IMR-90 (cell line): ENCODE measurements at places on chromosomes 5 and 9.

DNA sequence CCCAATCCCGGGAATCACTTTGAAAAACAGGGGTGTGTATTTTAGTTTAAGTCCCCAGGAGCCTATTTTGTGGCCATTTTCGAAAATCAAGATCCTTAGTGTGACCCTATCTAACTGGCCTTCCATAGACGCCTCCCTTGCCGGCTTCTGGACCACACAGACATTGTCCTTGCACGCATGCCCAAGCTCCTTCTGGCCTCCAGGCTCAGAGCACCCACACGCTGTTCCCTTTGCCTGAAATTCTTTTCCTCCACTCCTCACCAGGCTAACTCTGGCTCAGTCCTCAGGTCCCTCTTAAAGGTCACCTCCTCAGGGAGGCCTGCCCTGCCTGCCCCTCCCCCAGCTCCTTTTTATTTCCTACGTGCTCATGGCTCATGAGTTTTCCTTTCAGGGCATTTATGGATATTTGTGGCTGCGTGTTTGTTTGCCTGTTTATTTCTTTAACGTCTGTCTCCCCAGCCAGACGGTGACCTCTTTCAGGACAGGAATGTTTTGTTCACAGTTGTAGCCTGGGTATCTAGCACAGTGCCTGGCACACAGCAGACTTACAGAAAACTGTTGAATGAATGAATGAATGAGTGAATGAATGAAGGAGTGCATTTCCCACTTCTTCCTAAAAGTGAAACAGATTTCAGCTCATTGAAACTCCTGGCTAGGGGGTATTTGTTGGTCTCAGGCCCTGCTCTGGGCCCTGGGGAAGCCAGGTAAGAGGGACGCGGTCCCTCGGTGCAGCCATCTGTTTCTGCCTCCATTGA, 79.1 kb upstream of the IER5L start:
- no peak for DNase-seq

- peak; percentile 31 for DNase-seq
These were observed at the start of gene CARD6 for GRCh38 chr5:40841068-40841805. TSS of gene CARD6 (plus strand) at chr5:40841367. CDS start at chr5:40841383, 16 bp downstream.

DNA sequence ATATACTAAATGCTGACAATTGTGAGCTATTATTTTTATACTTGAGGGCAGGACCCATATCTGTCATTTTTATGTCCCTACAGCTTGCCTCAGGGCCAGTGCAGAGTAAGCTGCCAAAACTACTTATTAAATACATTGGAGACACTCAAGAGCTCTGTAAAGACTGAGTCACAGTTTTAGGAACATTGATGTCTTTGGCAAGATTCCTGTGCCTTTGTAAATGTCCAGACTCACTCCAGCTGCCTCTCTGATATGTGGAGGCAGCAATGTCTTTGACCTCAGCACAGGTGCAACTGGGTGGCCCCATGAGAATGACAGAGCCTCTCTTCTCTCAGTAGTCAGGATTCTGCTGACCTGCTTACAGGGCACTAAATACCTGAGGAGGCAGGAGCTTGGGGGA, 363.2 kb downstream of the OSTF1 start:
- DNase-seq, result no peak

GRCh38 chr5:24642022-24642421, 2.8 kb downstream of the CDH10 start:
- peak; percentile 0 for DNase-seq

GRCh38 chr5:112703866-112704820, 33.5 kb upstream of the APC start:
- peak; percentile 40 for DNase-seq

- DNase-seq, result peak; percentile 47
These were observed 388.0 kb downstream of the ACTL7B start for GRCh38 chr9:108467653-108468324.

GRCh38 chr5:168962306-168962705, 338.6 kb downstream of the SLIT3 start:
- no peak for DNase-seq

DNA sequence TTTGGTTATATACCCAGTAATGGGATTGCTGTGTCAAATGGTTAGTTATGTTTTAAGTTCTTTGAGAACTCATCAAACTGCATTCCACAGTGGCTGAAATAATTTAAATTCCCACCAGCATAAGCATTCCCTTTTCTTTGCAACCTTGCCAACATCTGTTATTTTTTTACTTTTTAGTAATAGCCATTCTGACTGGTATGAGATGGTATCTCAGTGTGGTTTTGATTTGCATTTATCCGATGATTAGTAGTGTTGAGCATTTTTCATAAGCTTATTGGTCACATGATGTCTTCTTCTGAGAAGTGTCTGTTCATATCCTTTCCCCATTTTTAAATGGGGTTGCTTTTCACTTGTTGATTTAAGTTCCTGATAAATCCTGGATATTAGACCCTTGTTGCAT, 435.7 kb upstream of the RIOK2 start:
- DNase-seq, result no peak

- peak; percentile 27 for DNase-seq
These were observed 174.3 kb downstream of the TRPM3 start for GRCh38 chr9:70947086-70947485.

DNA sequence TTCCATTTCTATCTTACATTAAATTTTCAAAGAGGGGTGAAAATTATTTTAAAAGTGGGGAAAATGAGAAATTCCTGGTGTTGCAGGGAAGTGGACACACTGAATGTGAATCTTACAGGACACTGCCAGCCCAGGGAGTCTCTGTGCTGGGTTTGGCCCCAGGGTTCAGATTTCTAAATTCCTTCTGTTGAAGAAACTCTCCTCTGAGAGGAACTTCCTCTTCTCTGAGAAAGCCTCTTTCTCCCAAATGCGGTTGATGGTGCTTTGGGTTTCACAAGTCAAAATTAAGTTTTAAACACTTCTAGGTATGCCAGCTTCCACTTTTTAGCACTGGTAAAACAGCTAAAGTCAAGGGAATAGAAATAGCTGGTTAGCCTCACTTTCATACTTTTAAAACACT, 317.9 kb upstream of the ITGA1 start:
- no peak for DNase-seq

DNA sequence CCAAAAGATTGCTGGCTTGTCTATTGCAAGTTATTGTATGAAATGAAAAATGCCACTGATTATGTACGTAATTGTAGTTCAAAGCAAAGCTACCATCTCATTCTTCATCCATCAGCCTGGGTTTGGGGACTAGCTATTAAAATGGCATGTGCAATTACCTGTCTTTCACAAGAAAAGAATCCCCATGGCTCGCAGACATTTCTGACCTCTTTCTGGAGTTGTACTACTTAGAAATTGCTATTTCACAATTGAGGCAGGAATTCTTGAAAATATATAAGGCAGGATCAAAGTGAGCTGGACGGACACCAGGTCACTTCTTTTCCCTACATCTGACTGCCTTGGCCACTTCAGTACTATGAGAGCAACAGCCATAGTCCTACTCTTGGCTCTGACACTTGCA, at the start of gene SPINK9:
Gene SPINK9 (plus strand): TSS at position 301 of the 400 bp plus-strand sequence. CDS start 55 bp downstream, at position 356.
- no peak for DNase-seq

DNA sequence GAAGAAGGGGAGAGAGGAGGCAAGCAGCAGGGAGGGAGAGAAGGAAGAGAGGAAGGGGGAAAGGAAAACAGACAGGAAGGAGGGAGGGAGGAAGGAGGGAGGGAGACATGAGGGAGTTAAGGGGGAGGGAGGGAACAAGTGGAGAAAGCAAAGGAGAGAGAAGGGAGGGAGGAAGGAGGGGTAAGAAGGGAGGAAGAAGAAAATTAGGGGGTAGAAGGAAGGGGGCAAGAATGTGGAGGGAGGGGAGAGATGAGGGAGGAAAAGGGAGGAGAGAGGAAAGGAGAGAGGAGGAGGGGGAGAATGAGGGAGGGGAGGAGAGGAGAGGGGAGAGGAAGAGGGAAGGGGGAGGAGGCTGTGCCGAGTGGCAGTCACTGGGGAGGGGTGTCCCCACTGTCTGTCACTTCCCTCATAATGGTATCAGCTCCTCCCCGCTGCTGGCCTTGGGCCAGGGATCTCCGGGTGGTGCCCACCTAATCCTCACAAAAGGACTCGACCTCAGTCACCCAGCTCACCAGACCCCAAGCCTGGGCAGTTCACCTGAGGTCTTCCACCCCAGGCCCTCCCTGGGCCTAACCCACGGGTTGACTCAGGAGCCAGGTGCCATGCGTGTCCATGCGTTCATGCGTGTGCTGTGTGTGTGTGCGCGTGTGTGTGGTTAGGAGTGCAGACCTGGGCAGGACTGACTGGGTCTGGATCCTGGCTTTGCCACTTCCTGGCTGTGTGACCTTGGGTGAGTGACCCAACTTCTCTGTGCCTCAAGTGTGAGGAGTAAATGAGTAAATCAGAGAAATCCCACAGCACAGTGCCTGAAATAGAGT, 18.1 kb downstream of the C9orf50 start:
- DNase-seq, result no peak

DNA sequence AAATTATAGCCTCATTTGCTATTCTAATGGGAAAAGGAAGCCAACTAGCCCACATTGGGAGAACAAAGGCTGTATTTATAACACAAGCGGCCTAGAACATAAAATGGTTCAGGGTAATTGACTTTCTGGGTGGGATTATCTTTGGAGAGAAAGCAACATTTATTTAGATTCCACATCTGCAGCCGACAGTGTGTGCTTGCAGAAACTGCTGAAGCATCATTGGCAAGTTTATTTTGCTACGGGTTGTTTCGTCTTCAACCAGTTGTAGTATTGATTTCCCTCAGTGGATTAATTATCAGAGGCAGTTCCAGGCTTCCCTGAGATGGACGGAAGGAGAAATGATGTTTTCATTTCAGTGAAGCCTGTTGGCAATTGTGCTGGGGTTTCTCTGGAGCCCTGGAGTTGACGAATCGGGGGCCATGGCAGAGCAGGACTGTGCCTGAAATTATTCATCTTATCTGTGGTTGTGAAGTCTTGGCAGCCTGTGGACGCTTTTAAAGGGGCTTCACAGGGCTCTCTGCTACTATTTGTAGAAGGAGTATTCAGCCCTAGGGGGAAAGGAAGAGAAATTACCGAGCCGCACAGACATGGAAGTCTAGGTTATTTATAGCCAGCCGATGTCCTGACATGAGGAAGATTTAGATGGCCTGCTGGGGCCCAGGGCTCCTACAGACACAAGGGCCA, 290.6 kb upstream of the IRX4 start:
- DNase-seq, result no peak

DNA sequence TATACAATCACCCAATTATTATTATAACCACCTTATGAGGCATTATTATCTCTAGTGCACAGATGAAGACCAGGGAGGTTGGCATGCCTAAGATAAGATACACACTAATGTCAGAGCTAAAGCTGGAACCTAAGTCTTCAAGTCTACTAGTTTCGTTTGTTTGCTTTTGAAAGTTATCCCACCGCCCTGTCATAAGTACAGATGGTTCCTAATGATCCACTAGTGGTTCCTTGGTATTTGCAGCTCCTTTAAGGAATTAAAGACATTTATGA, 14.1 kb downstream of the NDUFA8 start:
- DNase-seq, result no peak

GRCh38 chr9:33535541-33535940, 11.5 kb downstream of the ANKRD18B start:
- no peak for DNase-seq

- DNase-seq, result no peak
These were observed 131.4 kb downstream of the CCDC192 start for GRCh38 chr5:127834554-127834953.

DNA sequence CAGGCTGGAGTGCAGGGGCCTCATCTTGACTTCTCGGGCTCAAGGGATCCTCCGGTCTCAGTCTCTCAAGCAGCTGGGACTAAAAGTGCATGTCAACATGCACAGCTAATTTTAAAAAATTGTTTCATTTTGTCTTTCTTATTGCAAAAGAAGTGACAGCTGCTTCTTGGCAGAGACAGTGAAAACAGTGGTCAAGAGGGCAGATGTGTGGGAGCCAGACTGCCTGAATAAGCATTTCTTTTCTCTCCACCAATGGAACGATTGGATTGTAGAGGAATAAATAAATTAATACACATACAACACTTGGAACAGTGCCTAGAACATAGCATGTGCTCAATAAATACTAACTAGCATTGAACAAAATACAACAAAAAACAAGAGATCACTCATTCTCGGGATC, 27.4 kb upstream of the KIF4B start:
- no peak for DNase-seq

- no peak for DNase-seq
These were observed 29.3 kb upstream of the NR3C1 start for GRCh38 chr5:143432658-143433239.

GRCh38 chr5:66694036-66694435, 97.8 kb downstream of the MAST4 start:
- no peak for DNase-seq

GRCh38 chr5:159682623-159683022, 233.7 kb upstream of the ADRA1B start:
- no peak for DNase-seq
